ENCODE measurements at places on chromosomes 1 and 21.
A peak's percentile ranks its signal among the peaks of the same experiment; 100 is the strongest.

- no peak for DNase-seq
Observed at GRCh38 chr1:12669529-12670068, 25.7 kb downstream of the AADACL4 start.

- peak; percentile 3 for DNase-seq
Observed at GRCh38 chr1:147723691-147724323, 36.6 kb downstream of the GJA5 start.

GRCh38 chr1:226401355-226402303 lies 6.3 kb downstream of the PARP1 start:
- no peak for DNase-seq

- DNase-seq: no peak
Observed at GRCh38 chr1:60133000-60133673, 59.6 kb upstream of the C1orf87 start.

GRCh38 chr21:41367301-41367944 lies 5.6 kb downstream of the MX2 start:
- no peak for DNase-seq

- peak; percentile 8 for DNase-seq
Observed at GRCh38 chr1:1085911-1086841, 12.1 kb upstream of the RNF223 start.

All from posterior cingulate gyrus (tissue), 11 donors.